H9 (cell line): ENCODE measurements at places on chromosomes 11 and 22. TPM values are rescaled to one million over a fixed set of nuclear protein-coding genes. Genes with fewer than 3 reads are reported as not detected.
A peak's percentile ranks its signal among the peaks of the same experiment; 100 is the strongest.

- no peak overlapping the region for H3K27ac ChIP-seq
- H3K36me3 ChIP-seq, result no peaks in the 10 kb centered on the region
- no peaks in the 10 kb centered on the region; the same call in 1 of the 2 replicates for H3K4me1 ChIP-seq
- no peaks in the 10 kb centered on the region for H3K27me3 ChIP-seq
- H3K4me3 ChIP-seq, result no peak overlapping the region
- DNase-seq, result no peak
Measured at GRCh38 chr11:84853841-84854497, 773.2 kb downstream of the DLG2 start.

GRCh38 chr22:49205483-49205800 lies 622.2 kb downstream of the BRD1 start:
- H3K4me3 ChIP-seq, result no peak overlapping the region
- DNase-seq, result peak; percentile 0
- no peak overlapping the region for H3K27ac ChIP-seq
- no peaks in the 10 kb centered on the region for H3K4me1 ChIP-seq
- H3K36me3 ChIP-seq, result no peaks in the 10 kb centered on the region

GRCh38 chr11:101323997-101324396 lies 194.4 kb upstream of the PGR start:
- no peaks in the 10 kb centered on the region for H3K36me3 ChIP-seq
- H3K27ac ChIP-seq, result no peak overlapping the region
- H3K27me3 ChIP-seq, result no peaks in the 10 kb centered on the region
- H3K4me3 ChIP-seq, result no peak overlapping the region
- no peaks in the 10 kb centered on the region for H3K4me1 ChIP-seq

GRCh38 chr22:50584106-50585096 lies 1.8 kb upstream of the CHKB start:
- peaks cover 12% of the 10 kb centered on the region for H3K36me3 ChIP-seq
- peak overlapping the region; percentile 89 for H3K4me3 ChIP-seq

DNA sequence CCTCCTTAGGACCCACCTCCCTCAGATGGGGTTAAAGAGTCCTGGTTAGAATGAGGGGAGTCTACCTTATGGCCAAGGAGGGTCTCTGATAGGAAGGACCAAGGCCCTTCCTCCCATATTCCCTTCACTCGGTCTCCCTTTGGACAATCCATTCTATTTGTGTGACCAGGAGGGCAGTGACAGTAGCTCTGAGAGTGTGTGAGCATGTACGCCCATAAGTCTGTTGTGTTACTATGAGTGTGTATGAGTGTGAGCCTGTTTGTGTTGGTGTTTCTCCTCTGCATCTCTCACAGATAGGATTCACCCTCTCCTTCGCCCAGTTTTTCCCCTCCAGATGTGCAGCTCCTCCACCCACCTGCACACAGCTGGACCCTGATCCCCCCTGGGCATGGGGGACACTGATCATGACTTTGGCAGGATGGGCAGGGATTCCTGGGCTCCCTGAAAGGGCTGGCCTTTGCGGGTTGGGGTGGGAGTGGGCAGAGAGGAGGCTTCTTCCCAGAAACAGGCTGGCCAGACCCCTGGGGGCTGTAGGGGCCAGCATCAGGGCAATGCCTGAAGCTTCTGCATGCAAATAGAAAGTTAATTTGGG lies 14.5 kb downstream of the PHLDB1 start:
- peaks cover 2% of the 10 kb centered on the region; the same call in 1 of the 2 replicates for H3K4me1 ChIP-seq
- H3K4me3 ChIP-seq, result peak overlapping the region; percentile 89
- peaks cover 24% of the 10 kb centered on the region for H3K36me3 ChIP-seq

The APOBEC3B gene
- total RNA-seq, result 28.1 and 29.0 TPM in 2 replicates

The GPHA2 gene
- 1.3 and 2.1 TPM in 2 replicates for total RNA-seq

The BATF2 gene
- 0.72 and 1.0 TPM in 2 replicates for total RNA-seq

The P2RY6 gene
- total RNA-seq, result not detected in 2 replicates
